Epithelial cell of proximal tubule (primary cell): ENCODE measurements at places on chromosomes 1 and 21.

DNA sequence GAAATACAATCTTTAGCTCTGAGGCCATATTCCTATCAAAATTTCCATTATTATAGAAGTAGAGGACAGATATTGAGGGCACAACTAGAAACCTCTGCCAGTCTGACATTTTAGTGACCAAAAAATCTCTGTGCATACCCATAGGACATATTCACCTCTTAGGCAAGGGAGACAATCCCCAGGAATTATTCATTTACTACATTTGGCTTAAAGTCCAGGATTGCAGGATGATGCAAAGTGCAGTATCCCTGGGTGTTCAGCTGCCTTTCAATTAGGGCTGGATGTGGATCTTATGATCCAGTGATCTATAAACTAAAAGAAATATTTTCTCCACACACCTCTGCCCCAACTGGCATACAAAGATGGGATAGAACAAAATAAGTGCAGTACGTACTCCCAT, 50.9 kb downstream of the PTGS2 start:
- DNase-seq = no peak

DNA sequence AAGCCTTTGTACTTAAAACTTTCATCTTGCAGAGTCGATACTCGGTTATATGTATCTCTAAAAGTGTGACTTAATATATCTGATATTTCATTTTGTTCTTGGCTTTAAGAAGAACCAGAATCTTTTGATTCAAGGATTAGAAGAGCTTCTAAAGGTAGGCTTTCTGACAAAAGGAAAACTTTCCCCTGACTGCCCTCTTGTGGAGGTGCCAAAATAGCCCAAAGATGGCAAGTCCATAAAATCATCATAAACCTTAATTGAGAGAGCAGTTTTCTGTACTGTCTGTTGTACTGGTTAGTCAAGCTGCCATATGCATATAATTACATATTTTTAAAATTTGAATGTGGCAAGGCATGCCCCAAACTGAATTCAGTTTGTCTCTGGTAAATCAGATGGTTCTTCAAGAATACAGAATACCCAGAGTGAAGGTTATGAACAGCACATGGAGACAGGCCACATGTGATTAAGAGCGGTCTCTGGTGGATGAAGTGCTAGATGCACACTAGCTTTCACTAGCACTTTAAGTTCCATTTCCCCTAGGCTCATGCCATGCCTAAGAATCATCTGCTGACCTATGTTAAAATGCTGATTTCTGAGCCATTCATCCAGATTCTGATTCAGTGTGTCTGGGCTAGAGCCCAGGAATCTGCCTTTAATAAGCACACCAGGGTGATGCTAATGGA, 27.7 kb upstream of the ELAVL4 start:
- no peak for DNase-seq

GRCh38 chr21:36075171-36075570, 5.3 kb downstream of the CBR1 start:
- DNase-seq = no peak

- DNase-seq = no peak
Observed at GRCh38 chr1:180231506-180231921, 1.4 kb downstream of the LHX4 start.

GRCh38 chr1:182570611-182570970, 18.5 kb downstream of the RNASEL start:
- DNase-seq = peak; percentile 47

DNA sequence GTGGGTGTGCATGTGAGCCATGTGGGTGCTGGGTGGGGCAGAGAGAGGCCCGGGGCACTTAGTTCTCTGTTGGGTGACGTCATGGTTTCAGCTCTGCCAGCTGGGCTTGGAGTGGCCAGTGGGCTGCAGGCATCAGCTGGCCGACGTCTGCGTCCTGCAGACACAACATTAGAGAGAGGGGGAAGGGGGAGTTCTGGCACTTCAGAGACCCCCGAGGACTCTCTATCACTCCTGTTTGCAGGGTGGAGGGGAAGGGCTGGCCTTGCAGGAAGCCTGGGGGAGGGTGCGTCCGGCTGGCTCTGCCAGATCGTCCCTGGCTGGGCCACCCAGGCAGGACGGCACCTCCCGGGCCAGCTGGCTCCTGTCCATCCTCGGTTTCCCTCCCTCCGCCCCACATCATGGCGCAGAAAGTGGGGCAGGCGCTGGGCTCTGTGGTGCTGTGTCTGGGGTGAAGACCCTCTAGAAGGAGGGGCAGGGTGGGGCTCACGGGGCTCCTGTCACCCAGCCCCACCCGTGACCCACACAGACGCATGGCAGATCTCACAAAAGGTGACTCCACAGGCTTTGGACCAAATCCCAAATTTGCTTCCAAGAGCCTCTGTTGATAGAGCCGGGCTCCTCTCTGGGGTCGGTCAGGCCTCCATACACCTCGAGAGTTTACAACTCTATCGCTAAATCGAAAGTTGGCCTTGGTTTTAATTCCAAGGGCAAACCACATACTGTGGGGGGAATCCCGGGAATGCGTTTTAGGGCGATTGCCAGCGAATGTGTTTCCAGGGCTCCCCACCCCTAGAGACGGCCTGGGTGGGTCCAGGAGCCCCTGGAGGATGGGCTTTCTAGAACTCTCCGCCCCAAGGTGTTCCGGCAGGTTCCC, 73.4 kb upstream of the TTC34 start:
- DNase-seq = no peak

GRCh38 chr1:233625087-233625486, 11.2 kb downstream of the KCNK1 start:
- DNase-seq = no peak

DNA sequence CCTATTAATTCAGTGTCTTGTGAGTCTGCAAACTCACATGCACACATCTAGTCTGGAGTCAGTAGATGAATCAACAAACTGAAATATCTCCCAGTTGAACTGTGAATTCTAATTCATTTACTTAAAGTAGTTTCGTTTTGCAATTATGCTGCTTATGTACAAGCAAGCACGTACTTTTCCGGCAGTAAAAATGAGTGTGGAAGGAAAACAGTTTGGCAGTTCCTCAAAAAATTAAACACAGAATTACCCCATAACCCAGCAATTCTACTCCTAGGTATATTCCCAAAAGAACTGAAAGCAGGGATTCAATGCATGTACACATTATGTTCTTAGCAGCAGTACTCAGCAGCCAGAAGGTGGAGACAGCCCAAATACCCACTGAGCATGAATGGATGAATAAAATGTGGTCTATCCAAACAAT, 49.3 kb downstream of the GNB1 start:
- DNase-seq = no peak

DNA sequence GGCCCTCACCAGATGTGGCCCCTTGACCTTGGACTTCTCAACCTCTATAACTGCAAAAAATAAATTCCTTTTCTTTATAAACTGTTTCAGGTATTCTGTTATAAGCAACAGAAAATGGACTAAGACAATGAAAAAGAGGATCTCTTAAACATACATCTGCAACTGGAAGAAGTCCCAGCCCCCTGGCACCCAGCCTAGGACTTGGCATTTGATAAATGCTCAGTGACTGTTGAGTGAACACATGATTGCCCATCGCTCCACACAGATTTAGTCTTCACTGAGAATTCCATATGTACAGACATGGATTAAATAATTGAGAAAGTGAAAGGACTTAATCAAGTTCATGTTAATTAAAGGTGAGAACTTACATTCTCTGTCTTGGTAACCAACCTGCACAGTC, 344.9 kb upstream of the RUNX1 start:
- DNase-seq = no peak

DNA sequence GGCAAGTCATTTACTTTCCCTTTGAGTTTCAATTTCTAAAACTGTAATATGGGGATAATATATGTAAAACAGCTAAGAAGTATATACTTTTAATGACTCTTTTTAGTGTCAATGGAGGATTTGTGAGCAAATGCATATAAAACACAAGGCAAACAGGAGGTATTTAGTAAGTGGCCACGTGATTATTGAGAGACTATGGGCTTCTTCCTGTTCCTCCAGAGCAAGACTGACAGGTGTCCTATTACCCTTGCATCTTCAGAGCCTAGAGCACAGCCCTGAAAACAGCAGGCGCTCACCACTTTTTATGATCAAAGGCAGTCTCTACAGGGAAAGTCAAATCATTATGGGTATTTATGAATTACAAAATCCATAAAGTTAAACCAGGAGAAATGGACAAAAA, 941 bp upstream of the ROR1 start:
- DNase-seq = no peak

- DNase-seq = no peak
Observed at GRCh38 chr1:61079898-61080336, 2.4 kb upstream of the NFIA start.

DNA sequence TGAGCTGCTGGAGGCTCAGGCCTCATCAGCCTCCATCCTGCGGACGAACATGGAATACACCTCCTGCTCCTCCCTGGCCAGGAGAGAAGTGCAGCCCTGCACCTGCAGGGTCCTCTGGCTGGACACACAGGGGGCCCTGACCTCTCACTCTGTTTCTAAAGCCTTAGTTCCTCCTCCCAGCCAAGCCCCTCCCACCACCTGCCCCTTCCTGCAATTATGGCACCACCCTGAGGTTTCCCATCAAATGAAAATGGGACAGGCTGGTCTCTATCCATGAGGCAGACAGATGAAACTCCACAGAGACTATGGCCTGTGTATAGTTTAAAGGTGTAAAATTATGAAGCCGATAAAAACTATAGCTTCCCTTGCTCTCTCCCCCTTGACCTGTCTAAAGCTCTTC, 42.6 kb downstream of the CACNA1S start:
- DNase-seq = no peak

DNA sequence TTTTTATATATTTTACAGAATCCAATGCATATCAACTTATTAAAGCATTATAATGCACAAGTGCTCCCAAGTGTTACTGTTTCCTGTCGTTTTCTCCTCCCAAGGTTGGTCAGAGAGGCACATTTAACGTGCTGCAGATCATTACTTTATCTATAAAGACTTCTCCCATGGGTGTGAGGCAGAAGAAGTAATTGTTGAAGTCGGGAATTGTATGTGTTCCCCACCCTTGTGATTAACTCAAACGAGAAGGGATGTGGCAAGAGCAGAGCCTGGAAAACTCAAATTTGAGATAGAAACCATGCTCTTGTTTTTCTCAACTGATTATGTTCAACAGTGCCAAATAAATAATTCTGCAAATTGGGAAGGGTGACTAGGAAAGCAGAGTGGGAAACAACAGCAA, 412.5 kb upstream of the ADAMTS5 start:
- DNase-seq = no peak

DNA sequence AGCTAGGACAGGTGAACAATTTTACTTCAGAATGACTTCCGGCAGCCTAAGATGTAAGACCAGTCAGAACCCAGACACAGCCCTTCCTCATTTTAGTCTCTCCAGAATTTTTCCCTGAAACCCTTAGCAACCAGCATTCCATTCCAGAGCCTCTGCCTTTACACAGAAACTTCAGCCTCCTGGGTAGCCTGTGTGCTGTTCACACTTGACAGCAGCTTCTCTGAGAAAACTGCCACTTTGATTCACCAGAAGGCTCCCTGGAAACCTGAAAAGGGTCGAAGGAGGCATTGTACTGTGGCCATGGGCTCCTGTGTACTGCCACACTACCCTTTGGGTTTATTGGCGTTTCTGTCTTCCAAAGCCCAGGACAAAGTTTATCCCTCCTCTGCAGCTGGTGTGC, 17.4 kb downstream of the HYI start:
- DNase-seq = no peak

DNA sequence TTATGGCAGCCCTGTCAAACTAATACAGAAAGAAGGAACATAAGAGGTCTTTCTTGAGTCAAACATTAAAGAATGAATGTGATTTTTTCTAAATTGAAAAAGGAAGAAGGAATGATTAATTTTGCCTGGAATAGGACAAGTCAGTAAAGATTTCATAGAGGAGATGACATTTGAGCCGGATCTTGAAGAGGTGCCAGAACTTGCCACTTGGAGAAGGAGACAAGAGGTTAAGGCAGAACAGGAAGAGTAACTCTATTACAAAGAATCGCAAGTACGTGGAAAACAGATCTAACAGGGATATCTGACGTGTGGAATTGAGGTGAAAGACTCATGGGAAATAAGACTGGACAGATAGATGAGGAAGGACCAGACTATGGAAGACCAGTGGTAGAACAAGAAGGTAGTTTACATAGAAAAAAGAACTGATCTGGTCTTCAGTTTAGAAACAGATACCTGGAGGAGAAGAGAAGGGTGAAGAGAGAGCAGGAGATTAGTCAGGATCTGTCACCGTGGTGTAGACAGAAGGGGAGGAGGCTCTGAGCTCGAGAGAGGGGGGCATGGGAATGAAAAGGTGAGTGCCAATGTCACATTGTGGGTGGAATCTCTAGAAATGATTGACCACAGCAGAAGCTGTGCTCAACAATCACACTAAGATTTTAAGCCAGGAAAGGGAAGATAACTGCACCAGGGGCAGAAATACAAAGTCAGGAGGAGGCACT, 32.5 kb downstream of the RHOU start:
- DNase-seq = no peak

GRCh38 chr1:147083919-147084272, 88.4 kb downstream of the PRKAB2 start:
- DNase-seq = no peak

DNA sequence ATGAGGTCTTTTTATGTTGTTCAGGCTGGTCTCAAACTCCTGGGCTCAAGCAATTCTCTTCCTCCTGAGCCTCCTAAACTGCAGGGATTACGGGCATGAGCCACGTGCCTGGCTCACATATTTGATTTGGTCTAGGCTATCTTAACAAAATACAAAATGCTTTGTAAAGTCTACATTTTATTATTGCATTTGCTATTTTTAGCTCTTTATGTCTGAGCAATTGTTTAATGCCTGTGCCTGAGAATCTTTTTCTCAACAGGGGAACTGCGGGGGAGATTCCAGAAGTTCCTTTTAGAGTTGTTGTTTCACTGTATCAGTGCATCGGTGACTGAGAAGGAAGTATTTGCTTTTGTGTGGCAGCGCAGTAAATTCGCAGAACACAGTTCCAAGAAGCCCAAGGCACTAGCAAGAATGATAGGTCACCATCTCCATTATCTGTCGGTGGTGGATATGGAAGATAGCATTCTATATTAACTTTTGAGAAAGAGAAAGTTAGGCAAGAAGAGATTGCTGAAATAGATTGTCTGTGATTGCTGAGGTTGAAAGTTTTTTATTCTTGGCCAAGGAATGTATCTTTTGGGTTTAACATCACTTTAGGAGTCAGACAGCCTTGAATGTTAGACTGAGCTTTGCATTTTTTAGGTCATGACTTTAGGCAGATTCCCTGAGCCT, 167.3 kb downstream of the PDE4B start:
- DNase-seq = no peak

- DNase-seq = no peak
Observed at GRCh38 chr1:13968361-13968760, 268.4 kb downstream of the PRDM2 start.
